Forelimb muscle (tissue), 1 donor: ENCODE measurements at places on chromosomes 5 and 9.

DNA sequence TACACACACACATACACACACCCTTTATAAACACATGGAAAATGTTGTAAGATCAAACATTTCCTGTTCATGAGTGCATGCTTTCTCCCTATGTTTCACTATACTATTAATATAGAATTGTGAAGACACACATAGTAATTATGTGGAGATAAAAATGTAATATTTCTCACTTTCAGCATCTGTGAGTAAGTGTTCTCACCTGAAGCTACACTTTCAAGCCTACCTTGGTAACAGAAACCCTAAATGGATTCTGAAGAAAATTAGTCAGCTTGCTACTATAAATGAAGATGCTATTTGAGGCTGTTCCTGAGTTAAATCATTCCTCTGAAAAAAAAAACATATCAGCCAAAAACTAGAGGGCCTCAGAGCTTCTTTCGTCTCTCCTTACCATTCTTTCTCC is 81.1 kb upstream of the GNA14 start:
- no peak for DNase-seq

DNA sequence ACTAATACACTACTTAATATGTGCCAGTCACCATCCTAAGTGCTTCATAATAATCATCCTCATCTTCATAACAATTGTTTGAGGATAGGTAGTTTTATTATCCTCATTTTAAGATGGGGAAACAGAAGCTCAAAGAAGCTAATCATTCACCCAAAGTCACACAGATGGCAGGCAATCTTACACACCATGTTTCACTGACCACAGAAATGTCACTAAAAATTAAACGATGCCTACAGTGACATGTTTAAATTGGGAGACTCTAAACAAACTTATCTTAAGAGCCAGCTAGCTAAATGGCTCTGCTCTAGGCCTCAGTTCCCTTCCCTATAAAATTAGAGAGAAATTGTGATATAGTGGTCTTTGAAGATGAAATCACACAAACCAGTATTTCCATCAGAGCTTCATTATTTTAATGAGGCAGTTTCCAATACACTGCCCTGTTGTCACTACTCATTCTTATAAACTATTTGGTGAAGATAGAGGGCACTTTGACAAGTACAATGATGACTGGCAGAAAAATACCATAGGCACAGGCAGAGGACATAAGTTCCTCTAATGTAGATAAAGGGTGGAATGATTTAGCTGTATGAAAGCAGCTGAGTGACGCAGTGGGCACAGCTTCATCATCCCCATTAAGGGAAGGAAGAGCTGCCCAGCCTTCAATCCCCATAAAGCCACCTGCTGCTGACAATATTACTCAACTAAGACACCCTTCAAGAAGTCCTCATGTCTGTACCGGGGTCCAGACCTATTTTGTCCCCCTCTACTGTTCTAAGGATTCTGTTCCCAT is 224.1 kb downstream of the ACTL7B start:
- DNase-seq: no peak

DNA sequence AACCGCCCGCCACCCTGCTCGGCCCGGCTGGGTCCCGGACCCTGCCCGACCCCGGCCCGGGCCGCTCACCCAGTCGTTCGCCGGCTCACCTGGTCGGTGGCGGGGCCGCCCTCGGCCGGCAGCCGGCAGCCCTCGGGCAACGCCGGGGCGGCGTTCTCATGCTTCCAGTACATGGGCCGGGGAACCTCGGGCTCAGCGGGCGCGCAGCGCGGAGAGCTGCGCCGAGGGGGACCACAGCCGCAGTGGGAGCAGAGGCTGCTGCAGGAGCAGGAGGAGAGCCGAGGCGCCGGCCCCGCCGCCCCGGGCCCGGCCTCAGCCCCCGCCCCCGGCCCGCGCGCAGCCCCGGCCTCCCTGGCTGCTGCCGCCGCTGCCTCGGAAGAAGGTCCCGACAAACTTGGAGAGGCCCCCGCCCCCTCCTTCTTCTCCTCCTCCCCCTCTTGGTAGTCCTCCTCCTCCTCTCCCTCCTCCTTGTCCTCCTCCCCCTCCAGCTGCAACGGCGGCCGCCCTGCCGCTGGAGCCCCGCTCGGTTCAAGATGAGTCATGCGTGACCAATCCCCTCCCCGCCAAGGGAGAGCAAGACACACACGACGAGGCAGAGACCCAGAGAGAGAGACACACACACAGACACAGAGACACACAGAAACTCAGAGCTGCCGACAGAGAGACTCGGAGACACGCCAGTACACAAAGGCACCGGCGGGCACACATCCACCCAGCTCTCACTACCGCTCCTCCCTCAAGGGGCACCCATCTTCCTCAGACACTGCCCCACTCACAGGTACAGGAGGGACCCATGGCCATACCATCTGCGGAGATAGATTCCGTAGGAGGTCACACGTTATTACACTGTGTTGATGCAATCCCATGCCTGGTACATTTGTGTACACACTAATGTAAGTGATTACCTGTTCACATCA is at the start of gene LHX6:
Gene LHX6, minus strand, starts transcription at position 390 of the 917 bp plus-strand sequence. Its CDS starts 217 bp downstream, at position 173.
- DNase-seq: no peak

- DNase-seq: no peak
Measured at GRCh38 chr9:92188969-92189781, 74.0 kb upstream of the SPTLC1 start.

DNA sequence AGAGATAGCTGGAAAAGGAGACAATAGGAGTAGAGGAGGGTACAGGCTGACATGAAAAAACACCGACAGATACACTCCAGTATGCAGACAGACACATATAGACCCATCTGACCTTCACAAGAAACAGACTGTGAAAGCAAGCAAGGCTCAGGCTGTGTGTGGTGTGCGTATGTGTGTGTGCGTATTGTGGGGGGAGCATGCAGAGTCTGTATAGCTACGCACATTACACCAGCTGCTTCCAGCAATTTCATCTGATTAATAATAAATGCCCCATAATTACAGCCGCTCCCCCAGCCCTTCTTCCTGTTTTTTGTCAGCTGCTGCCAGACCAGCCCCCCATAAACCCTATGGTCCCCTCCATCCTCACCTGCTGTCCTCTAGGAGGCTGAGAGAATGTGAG is 6.7 kb downstream of the CNTFR start:
- DNase-seq: no peak

DNA sequence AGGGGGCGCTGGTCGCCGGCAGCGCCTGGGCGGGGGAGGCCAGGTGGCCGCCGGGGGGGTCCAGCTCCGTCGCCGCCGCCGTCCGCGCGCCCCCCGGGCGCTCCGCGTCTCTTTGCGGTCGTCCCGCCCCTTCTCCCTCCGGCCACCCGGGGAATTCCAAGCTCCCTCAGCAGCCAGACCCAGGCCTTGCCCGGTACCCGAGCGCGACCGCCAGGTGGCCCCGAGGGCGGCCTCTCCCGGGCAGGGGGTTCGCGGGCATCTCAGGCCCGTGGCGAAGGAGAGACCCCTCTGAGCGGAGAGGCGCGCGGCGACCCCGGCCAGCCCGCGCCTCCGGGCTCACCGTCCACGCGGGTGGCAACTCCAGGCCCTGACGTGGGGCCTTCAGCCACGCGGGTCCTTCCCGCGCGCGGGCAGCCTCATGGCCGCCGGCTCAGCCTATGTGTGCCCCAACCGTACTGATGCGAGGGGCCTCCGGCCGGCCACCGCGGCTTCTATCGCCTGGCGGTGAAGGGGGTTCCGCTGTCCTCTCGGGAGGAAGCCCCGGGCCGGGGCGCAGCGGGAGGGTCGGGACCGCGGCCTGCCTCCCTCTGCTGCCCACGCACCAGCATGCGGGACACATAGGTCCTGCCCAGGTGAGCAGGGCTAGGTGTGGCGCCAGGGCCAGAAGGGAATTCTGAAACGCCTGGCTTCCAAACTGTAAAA is 529 bp upstream of the NRARP start:
- no peak for DNase-seq

DNA sequence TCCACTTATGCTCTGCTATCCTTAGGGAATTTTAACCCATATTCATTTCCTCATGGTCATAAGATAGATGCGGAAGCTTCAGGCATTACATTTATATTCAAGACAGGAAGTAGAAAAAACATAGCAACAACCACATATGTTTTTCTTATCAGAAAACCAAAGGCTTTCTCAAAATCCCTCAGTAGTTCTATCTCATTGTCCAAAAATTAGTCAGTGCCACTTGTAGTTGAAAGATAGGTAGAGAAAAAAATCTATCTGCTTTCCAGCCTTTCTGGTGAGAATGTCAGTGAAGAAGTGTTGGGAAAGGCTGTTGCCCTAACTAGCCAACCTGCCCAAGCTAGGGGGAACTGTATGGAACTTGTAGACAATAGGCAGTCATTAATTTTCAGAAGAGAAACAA is 23.5 kb upstream of the MOCS2 start:
- no peak for DNase-seq

DNA sequence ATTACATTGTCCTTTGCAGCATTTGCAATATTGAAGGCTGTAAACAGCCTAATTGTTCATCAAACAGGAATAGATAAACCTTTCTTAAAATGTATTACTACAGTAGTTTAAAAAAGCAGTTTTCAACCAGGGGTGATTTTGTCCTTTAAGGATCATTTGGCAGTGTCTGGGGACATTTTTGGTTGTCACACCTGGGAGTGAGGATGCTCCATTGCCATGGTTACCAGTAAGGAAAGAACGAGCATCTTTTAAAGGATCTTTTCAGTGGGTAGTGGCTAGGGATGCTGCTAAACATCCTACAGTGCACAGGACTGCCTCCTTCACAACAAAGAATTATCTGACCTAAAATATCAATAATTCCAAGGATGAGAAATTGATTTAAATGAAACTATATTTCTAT is 596.3 kb downstream of the HINT1 start:
- DNase-seq: no peak

GRCh38 chr5:160054047-160054446 is 45.1 kb downstream of the TTC1 start:
- no peak for DNase-seq

GRCh38 chr5:134151723-134152122 is 25.0 kb downstream of the SKP1 start:
- DNase-seq: no peak

- DNase-seq: no peak
Measured at GRCh38 chr9:113376634-113377567, at the start of gene HDHD3. HDHD3 (minus strand) TSS chr9:113376986; CDS start chr9:113374354, 2,632 bp downstream.
